Activated CD4-positive, alpha-beta T cell treated with anti-CD3 and anti-CD28 coated beads, Interleukin-2, Interleukin-6, amounts not matched to agents 100 ng/mL and 50 ng/mL, durations not matched to agents 16 hours and 8 hours (primary cell): ENCODE measurements at places on chromosomes 3 and 15.

DNA sequence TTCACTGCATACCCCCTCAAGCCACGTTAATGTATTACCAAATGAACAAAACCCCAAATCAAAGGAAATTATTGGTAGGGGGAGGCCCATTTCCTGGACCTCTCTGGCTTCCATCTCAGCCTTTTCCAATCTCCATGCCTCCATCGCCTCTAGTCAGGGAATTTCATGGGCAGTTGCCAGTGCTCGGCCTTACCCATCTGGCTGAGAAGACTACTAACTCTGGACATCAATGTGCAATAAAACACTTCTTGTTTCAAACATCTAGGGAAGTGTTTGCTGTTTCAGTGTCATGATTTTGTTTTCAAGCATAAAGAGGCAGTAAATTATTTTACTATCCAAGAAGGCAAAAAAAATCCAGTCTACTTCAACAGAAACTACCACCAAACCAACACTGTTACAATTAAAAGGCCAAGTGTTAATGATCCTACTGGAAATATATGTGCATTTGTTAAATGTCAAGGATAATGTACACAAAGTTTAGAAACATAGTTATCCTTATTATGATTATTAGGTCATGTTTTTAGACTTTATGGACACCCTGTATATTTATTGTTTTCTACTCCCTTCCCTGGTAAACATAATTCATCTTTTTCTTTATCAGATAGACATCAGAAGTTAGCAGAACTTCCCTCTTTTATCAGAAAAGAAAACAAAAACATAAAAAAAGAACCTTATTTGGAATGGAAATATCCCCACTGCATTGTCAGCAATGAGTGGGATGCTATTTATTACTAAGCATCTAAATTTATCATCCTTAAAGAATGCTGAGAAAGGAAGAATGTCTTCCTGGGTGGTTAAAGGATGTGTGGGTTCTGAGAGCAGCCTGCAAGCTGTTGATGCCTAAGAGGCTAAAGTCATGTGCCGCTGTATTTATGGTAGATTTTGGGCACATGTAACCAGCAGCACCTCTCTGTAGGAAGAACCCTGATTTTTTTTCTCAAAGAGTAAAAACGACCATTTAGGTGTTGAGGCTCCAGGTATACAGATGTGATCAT is 15.2 kb downstream of the LDHAL6B start:
- DNase-seq, result no peak

GRCh38 chr3:196220587-196220986 is 4.3 kb downstream of the SLC51A start:
- no peak for DNase-seq

GRCh38 chr3:187729598-187729997 is 15.7 kb downstream of the BCL6 start:
- DNase-seq, result no peak

DNA sequence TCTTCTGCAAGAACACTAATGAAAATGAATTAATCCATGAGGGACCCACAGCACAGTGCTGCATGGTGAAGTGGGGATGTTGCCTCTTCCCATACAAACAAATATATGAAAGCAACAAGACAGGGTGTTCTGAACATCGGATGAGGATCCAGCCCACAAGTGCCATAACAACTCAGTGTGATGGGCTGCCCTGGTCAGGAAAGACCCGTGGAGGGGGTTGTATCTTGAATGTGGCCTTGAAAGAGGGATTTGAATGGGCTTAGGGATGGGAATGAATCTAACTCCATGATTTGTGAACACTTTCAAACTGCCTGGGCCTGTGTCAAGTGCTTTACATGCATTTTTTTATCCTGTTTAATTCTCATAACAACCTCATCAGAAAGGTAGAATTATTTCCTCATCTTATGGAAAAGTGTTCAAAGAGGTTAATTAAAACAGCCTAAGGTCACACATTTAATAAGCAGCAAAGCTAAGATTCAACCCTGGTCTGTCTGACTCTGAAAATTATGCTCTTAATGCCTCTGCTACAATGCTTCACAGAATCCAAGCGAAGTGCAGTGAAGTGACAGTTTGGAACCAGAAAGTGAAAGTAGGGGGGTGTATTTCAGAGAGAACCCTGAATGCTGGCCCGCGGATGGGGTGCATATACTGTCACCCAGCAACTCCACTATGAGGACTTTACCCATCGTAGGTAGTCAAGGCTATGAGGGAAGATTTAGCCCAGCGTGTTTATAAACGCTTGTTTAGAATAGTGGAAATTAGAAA is 65.6 kb upstream of the HEG1 start:
- DNase-seq, result no peak

DNA sequence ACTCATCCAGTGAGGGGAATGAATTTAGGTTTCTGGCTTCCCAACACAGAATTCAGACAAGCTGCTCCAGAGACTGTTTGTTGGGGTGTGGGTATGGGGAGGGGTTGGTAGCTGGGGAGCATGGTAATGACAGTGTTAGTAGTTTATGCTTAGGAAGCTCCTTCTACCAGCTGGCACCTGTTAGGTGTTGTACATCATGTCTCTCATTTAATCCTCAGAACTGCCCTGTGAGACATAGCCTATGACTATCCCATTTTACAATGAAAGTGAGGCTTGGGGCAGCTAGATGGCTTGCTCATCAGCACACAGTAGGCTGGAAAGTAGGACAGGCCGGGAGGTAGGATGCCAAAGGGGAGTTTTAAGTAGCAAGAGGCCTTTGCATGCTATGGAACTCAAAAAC is 2.5 kb downstream of the EIF4E3 start:
- no peak for DNase-seq

GRCh38 chr15:101326462-101327146 is 31.6 kb upstream of the SNRPA1 start:
- no peak for DNase-seq

DNA sequence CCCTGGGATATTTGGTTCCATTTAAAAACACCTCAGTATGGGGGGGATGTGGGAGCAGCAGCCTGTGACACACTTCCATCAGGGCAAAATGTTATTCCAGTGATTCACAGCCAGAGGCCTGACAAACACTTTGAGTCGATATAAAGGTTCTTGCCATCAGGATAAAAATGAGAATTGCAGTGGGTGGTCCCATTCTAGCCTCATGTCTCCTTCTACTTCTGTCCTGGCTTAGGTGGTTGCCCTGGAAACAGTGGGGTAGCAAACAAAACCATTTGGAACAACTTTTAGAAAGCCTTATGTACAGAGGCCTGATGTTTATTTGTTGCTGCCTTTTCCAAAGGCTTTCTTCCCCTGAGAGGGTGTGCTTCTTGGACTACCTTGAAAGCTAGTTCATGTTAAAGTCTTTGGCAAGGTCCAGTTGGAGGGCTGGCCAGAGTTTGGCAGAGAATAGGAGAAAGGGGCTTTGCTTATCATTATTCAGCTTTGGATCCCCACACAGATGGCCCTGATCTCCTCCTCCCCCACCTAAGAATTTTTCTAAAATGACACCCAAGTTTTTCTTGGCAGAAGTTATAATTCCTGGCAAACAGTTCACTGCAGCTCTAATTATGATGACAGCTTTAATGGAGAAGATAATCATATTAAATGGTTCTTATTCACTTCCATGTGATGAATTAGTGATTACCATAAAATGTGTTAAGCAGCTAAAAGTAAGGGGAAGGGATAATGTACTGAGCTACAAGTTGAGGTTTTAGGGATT is 84.2 kb upstream of the ZNF280D start:
- no peak for DNase-seq

- no peak for DNase-seq
Observed at GRCh38 chr3:180433152-180433551, 168.8 kb upstream of the TTC14 start.

DNA sequence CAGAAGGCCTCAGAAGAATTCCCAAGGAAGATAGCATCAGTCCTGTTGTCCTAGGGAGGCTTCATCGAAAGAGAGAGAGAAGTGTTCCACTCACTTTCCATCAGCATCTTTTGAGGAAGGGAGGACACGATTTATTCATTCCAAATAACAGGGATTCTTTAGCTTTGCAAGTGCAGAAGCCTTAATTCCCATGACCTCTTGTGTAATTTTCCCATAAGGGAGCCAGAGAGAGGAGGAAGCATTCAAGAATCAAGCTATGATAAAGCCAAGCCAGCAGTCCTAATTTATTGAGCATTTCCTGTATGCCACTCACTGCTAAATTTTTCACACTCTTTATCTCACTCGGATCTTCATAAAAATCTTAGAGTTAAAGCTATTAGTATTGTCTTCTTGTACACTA is 169.7 kb upstream of the MITF start:
- no peak for DNase-seq

- no peak for DNase-seq
Observed at GRCh38 chr15:52078197-52078875, 34.2 kb downstream of the BCL2L10 start.

GRCh38 chr3:10268930-10269329 is 20.7 kb downstream of the TATDN2 start:
- no peak for DNase-seq

DNA sequence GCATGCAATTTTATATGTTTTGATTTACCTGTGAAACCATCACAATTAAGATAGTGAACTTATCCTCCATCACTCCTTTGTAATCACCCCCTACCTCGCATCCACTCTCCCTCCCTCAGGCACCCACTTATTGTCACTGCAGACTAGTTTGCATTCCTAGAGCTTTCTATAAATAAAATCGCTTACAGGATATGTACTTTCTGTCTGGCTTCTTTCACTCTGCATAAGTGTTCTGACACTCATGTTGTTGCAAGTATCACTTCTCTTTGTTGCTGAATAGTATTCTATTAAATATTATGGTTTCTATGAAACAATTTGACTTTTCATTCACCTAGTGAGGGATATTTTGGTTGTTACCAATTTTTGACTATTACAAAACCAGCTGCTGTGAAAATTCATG is 139.3 kb downstream of the RSRC1 start:
- DNase-seq, result no peak

- no peak for DNase-seq
Observed at GRCh38 chr3:157029365-157029790, 130.6 kb downstream of the CCNL1 start.

- peak; percentile 75 for DNase-seq
Observed at GRCh38 chr3:13016083-13016720, 57.0 kb downstream of the IQSEC1 start.

GRCh38 chr3:8327739-8328138 is 173.9 kb upstream of the LMCD1 start:
- no peak for DNase-seq

DNA sequence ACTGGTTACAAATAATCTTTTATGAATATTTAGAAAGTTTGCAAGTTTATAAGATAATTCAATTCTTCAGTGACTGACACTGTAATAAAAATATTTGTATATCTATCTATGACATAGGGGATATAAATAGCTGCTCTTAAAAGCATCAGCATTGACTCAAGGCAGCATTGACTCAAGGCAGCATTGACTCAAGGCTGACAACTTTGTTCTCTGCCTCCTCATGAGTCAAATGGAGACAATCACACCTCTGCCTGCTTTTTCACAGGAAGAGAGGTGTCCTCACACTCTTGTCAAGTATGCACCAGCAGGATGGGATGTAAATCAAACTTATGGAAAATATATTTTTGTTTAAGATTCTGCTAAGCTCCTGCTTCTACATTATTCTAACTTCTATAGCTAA is 1173.1 kb downstream of the NSUN3 start:
- DNase-seq, result no peak

DNA sequence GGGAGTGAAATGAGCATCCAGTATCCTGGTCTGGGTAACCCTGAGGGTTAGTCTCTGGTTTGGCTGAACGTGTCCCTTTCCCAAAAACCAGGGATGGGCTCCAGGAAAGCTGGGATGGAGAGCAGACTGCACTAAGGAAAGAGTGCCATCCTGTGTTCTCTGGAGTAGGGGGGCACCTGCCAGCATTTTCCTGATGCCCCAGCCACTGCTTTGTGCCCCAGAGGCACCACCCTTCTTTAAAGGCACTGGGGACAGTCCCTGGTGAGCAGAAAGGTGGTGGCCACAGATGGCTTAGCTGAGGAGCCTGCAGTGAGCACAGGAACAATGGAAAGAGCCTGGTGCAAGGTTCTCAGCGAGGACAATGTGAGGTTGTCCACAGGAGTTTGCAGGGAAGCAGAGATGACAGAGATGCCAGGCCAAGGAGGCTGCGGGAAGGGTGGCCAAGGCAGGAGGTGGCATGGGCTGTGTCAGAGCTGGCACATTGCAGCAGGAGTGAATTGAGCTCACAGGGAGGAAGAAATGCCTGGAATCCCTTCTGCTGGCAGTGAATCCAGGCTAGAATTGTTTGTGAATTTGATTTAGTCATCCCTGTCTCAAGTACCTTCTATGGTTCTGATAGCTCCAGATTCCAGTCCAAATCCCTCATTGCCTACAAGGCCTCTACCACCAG is 39.9 kb downstream of the AMOTL2 start:
- no peak for DNase-seq

- no peak for DNase-seq
Observed at GRCh38 chr15:59197454-59197853, 9.2 kb upstream of the LDHAL6B start.

- DNase-seq, result peak; percentile 79
Observed at GRCh38 chr15:80970018-80970657, 19.5 kb downstream of the MESD start.

DNA sequence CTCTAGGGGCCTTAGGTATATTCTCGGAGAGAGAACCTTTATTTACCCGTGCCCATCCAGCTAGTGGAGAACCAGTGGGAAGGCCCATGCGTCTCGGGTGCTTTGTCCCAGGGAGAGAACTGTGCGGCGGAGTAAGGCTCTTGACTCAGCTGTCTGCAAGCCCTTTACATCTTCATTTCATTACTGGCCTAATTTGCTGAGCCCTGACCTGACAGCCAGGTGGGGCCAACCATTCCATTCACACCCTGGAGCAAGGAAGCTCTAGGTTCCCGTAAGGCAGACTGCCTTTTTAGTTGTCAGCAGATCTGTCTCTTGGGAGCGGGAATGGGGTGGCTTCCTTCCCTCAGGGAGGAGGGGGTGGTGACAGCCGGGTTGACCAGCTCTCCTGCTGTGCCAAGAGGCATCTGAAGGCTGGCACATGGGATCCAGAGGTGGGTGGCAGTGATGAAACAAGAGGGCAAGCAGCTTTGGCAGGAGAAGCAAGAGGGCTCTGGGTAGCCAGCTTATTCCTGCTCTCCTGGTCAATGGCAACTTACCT is 36.4 kb downstream of the SV2B start:
- DNase-seq, result no peak

GRCh38 chr3:69240651-69241568 is 118.5 kb upstream of the LMOD3 start:
- no peak for DNase-seq

DNA sequence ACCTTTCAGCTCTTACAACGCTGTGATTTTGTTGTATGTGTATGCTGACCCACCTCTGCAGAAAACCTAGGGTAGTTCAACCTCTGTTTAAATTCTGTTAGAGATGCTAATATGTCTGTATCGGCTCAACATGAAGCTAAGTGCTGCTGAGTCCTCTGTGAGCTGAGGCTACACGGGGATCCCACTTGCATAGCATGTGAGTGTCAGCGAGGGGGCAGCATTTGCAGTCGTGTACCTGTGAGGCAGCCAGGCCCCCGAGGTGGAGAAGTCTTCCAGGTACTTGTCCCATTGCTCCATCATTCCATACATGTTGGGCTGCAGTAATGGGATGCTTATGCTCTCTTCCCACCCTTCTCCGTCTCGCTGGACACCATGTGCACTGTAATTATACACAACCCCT is 3.7 kb downstream of the MKRN2OS start:
- no peak for DNase-seq

GRCh38 chr3:163722405-163722804 is 1355.9 kb downstream of the SI start:
- DNase-seq, result no peak
